Globus pallidus (tissue), 1 donor: ENCODE measurements at places on chromosomes 11 and 22.

GRCh38 chr11:32894921-32895320 is 2.3 kb downstream of the QSER1 start:
- DNase-seq: no peak

- DNase-seq: no peak
Measured at GRCh38 chr11:7894251-7894650, 36.8 kb downstream of the OR10A6 start.

DNA sequence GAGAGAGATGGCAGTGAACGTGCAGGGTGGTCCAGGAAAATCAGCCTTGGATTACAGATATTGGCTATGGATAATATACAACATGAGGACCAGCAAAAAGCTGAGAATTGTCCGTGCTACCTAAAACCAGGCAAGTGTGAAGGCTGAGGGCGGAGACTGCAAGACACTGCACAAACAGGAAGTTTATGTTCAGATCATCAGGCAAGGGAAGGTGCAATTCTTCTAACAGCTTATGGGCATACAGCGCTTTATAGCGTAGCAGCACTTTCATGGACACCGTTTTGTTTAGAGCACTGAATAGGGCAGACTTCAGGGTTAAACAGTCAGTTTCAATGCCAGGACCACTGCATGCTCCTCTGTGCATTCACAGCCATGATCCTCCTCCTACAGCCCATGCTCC is 93.1 kb upstream of the TMEM45B start:
- no peak for DNase-seq

DNA sequence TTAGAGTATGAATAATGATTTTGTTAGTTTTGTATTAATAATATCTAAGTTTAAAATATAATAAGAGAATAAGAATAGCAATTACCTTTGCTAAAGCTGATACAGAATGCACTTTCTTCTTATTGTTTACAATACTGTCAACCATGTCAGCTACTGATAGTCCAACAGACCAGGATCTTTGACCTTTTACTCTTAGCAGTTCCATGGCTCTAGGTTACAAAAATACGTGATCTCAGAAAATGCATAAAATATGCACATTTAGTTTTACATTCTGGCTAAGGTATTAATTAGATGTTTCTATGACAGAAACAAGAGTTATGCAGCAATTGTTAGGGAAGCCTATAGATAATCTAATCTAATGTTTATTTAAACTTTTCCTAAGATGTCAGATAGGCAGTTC is 7.5 kb upstream of the TSG101 start:
- DNase-seq: no peak

DNA sequence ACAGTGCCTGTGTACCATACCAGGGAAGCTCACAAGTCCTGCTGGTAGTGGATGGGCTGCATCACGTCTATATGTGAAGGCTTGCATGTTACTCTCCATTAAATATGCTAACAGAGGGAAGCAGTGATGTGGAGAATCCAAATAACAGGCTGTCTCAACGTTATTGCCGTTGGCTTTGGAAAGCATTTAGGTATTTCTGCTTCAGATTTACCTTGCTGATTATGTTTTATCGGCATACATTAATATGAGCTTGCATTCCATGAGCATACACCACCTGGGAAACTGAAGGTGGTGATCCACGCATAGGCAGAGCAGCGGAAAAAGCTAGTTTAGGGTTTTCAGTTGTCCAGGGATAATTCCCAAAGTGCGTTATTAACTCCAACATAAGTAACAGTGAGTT is 175.0 kb downstream of the GRIK4 start:
- DNase-seq: no peak

- DNase-seq: no peak
Measured at GRCh38 chr22:47035425-47035881, 273.0 kb downstream of the TBC1D22A start.
